ENCODE measurements at places on chromosomes 1 and 21. TPM values are rescaled to one million over a fixed set of nuclear protein-coding genes. Genes with fewer than 3 reads are reported as not detected.

DNA sequence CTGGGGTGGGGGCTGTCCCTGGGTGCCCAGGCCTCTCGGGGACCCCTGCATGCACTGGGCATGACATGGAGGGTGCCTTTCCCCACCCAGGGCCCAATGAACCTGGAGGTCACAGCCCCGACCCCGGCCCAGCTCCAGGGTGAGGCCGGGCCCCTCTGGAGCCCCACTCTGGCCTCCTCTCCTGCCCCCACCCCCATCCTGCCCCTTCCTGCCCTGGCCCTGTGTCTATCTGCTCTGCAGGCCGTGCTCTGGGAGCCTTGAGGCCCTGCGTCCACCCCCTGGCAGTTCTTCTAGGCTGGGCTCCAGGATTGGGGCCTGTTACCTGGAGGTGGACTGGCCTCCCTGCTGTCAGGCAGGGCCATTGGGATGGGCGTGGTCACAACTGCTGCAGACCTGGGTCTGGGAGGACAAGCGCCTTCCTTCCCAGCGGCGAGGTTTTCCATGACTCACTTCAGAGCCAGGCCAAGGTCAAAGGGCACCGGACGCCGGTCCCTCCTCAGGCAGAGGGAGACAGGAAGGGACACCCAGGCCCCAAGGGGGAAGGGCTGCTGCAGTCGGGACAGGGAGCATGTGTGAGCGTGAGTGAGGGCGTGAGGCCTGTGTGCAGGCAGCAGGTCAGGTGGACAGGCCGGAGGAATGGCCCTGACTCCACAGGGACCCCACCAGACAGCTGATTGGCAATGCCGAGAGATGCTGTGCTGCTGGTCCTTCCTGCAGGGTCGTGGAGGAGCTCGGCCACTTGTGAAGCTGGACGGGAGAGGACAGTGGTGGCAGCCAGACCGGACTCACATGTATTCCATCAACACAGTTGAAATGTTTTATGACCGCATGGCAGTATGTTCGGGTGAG lies 31.1 kb upstream of the POFUT2 start:
- peak; percentile 46 for DNase-seq

GRCh38 chr1:1250786-1251284 lies 4.3 kb upstream of the C1QTNF12 start:
- DNase-seq, result no peak

- DNase-seq, result peak; percentile 69
Measured at GRCh38 chr1:17335821-17336710, 28.1 kb downstream of the PADI4 start.

- no peak for DNase-seq
Measured at GRCh38 chr1:20785907-20786252, 1.2 kb downstream of the HP1BP3 start.

- no peak for DNase-seq
Measured at GRCh38 chr21:45060675-45061311, 13.6 kb upstream of the ADARB1 start.

DNA sequence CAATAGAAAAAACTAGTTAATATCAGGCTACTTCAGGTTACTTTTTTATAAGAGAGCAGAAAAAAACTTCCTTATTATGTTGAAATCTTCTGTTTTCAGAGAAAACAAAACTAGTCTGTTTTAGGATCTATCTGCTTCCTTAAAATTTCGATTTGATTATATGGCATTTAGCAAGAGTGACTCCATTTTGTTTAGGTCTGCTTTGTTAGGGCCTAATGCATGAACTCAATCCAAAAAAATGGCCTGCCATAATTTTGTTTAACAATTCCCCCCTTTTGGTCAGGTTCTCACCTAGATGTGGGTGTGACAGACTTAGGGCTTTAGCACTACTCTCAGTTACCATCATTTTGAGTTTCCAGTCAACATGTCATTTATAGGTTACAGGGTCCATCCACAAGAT lies 89.8 kb upstream of the GNG12 start:
- DNase-seq, result no peak

GRCh38 chr1:72278461-72278860 lies 3.9 kb downstream of the NEGR1 start:
- no peak for DNase-seq

DNA sequence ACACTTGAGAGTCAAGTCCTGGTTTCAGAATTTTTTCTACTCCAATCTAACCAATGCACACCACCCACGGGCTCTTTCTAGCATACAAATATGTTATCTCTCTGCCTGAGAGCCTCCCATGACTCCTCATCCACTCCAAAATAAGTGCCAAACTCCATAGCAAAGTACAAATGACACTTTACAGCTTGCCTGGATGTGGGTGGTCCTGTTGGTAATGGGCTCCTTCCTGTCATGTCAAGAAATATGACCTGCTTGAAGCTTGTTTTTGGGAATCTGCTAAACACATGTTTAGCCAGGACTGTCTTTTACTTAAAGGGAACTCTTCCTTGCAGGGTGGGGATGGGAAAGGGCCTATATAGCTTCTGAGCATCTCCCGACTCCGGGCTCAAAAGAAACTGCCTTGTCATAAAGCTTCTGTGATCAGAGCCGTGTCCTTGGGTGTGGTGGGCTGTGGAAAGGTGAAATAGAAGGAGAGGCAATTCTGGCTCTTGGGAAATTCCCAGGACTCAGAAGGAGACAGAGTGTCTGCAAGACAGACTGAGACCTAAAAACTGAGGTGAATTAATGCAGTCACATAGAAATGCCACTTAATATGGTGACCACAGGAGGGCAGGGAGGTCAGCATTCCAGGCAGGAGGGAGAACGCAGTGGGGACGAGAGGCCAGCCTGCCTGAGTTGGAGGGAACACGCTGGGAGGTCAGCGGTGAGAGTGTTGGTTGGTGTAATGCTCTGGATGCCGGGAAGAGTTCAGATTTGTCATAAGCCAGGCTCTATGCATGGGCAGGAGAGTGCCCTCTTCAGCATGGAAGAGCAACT lies 6.1 kb upstream of the IGFN1 start:
- DNase-seq, result peak; percentile 60

GRCh38 chr1:67126111-67126746 lies 8.5 kb downstream of the C1orf141 start:
- no peak for DNase-seq

GRCh38 chr1:35553851-35554250 lies 3.4 kb downstream of the KIAA0319L start:
- DNase-seq, result no peak

GRCh38 chr1:53482441-53483153 lies 23.4 kb downstream of the DMRTB1 start:
- DNase-seq, result no peak

Gene TCHHL1
- not detected for polyA plus RNA-seq

Gene TEKT2
- 0.25 TPM for polyA plus RNA-seq

Gene ITSN1
- polyA plus RNA-seq, result 9.4 TPM

Gene OR6N1
- polyA plus RNA-seq, result not detected

Gene GPR37L1
- polyA plus RNA-seq, result not detected
